ENCODE measurements at places on chromosomes 3 and 15.

GRCh38 chr3:111571907-111572460 lies 23.2 kb downstream of the ZBED2 start:
- no peak for DNase-seq

DNA sequence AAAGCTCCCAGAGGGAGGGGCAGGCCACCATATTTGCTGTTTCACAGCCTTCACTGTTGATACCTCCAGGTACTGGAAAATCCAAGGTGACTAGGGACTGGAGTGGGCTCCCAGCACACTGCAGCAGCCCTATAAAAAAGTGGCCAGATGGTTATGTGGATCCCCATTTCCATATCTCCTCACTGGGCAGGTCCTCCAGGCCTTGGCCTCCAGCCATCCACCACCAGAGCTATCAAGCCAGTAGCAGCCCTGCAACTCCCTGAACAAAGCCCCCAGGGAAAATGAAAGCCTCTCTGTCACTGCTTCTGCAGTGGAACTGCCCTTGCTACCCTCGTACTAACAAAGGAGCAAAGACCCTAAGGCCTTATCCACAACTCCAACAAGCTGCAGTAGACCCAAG lies 58.4 kb downstream of the ILDR1 start:
- no peak for DNase-seq

- no peak for DNase-seq
These were observed 95.6 kb downstream of the ADCY5 start for GRCh38 chr3:123353227-123353849.

DNA sequence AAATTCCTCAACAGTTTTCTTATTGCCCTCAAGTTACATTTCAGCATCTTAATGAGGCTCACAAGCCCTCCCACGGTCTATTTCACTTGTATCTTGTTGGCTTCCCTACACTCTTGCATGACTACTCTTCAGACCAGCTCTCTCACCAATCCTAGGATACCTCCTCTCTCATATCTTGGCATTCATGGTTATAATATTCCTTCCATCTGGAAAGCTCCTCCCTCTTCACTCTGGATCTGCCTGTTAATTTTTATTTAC lies 8.5 kb upstream of the CCDC80 start:
- DNase-seq, result no peak

GRCh38 chr3:194109192-194109863 lies 26.6 kb upstream of the HES1 start:
- no peak for DNase-seq

DNA sequence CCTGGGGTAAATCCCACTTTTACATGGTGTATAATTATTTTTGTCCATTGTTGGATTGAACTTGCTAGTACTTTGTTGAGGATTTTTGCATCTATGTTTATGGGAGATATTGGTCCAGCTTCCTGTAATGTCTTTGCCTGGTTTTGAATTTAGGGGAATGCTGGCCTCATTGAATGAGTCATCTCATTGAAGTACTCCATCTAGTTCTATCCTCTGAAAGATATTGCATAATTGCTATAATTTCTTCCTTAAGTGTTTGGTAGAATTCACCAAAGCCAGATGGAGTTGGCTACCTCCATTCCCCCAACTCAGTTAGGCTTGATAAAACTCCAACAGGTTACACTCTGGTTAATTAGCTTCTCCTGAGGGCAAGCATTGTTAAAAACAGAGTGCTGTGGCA lies 237.4 kb upstream of the TGFBR2 start:
- DNase-seq, result no peak

DNA sequence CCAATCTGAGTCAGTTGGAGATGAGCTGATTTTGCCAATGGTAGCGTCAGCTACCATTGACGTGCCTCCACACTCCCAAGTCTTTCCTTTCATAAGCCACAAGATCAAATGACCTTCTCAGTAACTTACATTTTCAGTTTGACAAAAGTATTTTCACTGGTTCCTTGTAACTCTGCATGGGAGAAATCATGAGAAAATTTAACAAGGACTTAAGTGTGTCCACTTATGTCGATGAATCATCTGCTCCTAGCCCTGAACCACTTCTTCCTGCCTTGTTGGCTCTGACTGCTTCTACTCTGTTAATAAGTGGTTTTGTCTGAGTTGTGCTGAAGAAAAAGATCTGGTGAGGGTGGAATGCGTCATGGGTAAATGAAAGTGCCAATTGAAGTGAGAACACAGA lies 101.2 kb downstream of the NFKBIZ start:
- DNase-seq, result no peak

DNA sequence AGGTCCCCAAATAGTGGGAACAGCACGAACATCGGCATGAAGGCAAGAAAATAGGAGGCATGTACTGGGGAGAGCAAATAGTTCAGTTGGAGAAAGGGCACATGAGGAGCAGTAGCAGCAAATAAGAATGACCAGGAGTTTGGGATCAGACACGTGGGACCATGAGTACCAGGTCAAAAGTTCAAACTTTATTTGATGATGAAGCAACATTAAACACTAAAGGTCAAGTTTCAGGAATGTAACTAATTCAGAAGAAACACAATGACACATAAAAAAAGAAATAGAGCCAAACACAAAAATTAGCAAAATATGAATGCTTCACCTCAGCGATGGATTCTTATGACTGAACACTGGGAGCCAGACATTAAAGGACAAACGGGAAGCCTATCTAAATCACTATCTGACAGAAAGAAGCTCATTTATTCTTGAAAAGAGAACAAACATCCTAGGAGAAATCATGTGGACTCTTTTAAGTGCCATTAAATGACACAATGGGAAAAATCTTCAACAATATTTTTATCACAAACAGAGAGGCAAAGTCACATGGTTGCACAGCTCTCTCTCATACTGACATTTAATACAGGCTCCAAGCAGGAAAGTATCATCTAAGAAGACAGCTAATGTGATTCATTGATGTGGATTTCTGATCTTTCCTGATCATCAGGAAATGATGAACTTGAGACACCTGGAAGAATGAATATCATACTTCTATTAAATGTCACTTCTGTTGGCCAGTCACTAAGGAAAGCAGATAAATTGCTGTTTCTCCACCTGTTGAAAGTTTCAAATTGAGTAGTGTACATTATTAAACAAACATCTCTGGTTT lies 216.9 kb upstream of the THBS1 start:
- no peak for DNase-seq

- DNase-seq, result no peak
These were observed 995.9 kb downstream of the MCTP2 start for GRCh38 chr15:95227235-95227634.

- peak; percentile 12 for DNase-seq
These were observed 8.0 kb upstream of the FAM107A start for GRCh38 chr3:58585005-58585786.

DNA sequence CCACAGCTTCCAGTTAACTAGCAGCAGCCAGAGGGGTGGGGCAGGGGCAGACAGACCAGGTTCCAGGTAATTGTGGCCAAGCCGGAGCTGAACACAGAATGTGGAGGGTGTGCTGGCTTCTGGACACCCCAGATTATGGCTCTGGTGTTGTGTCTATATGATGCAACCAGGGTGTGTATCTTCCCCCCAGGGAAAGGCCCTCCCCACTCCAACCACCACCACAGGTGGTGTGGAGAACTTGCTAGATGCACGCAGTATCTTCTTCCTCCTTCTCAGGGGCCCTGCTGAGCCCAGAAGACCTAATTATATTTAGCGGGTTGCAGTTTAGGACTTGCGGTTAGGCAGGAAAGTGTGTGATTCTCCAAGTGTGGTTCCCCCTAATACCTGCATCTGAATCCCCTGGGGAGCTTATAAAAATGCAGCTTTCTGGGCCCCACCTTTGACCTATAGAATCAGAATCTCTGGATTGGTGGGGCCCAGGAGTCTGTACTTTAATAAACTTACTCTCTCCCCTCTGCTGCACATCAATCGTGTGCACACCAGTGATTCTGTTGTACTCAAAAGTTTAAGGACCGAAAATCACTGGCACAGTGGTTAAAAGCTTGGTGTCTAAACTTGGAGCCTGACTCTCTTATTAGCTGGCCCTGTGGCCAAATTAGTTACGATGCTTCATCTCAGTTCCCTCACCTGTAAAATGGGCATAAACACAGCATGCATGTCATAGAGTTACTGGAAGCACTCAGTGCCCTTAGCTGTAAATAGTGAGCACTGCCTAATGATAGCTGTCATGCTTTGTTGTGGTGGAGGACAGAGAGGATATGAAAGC lies 379.1 kb upstream of the PROK2 start:
- DNase-seq, result no peak

GRCh38 chr3:14672588-14672987 lies 2.4 kb upstream of the C3orf20 start:
- DNase-seq, result no peak

DNA sequence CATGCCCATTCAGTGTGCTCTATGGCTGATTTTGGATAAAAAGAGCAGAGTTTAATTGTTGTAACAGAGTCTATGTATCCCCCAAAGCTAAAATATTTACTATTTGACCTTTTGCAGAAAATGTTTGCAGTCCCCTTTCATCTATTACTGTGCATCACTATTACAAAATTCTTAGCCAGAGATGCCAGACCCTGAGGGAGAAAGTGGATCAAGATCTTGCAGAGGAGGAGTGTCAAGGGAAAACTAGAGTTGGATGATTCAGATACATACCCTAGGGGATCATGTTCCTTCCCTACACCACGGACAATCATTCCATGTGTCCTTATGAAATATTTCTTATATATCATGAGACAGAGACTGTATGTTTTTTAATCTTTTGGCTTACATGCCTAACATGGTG lies 68.6 kb upstream of the TPRG1 start:
- DNase-seq, result no peak

DNA sequence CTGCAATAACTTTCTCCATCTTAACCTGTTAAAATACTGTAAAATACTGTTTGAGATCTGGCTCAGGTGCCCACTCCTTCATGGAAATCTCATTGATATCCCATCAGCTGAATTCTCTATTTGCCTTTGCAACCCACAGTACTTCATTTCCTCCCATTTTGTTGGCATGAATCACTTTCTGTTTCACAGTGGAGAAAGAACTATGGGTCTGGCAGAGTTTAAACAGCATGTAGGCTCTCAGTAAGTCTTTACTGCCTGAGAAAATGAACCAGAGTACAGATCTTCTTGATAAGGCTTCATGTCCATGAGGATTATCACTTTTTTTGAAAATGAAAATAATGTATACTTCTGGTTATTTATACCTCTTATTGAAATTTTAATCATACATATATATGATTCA lies 245.9 kb downstream of the NAALADL2 start:
- DNase-seq, result no peak

DNA sequence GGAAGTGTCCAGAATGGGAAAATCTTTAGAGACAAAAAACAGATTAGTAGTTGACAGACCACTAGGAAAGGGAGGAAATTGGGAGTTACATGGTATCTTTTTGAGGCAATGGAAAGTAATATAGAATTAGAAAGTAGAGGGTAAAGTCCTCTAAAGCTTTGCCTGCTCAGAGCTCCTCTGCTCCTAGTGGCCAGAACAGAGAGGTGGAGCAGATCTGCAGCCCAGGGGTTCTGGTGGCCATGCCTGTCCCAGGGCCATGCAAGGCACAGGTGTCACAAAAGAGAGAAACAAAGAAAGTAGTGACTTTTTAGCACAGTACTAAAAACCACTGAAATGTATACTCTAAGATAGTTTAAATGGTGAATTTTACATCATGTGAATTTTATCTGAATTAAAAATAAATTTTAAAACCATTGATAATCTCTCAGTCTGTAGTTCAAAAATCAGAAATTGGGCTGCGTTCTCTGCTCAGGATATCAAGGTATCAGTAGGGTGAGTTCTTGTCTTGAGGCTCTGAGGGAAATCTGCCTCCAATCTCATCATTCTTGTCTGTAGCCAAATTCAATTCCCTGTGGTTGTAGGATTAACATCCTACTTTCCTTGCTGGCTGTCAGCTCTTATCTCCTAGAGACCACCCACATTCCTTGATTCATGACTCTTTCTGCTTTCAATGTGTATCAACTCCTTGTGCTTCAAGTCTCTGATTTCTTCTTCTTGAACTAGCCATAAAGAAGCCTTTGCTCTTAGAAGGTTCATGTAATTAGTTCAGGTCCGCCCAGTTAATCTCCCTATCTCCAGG lies 23.6 kb downstream of the PYGO1 start:
- no peak for DNase-seq

GRCh38 chr3:30894521-30895251 lies at the start of gene GADL1:
TSS of gene GADL1 (minus strand) at chr3:30894661. CDS start at chr3:30894614, 47 bp downstream.
- DNase-seq, result no peak

GRCh38 chr15:83682476-83683088 lies 28.7 kb downstream of the ADAMTSL3 start:
- DNase-seq, result no peak

DNA sequence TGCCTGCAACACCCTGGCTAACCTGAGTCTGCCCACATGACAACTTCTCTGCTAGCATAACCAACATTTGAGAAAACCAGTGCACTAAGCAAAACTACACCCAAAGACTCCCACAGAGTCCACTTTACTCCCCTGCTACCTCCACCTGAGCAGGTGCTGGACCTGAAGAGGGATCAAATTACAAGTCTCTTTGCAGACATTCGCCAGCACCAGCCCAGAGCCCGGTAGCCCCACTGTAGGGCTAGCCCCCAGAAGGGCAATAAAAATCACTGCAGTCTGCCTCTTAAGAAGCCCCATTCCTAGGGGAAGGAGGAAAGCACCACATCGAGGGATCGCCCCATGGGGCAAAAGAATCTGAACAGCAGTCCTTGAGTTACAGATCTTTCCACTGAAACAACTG lies 472.2 kb downstream of the GRM7 start:
- no peak for DNase-seq

- DNase-seq, result no peak
These were observed 254.8 kb upstream of the TPRG1 start for GRCh38 chr3:188916934-188917401.

GRCh38 chr15:81897057-81897677 lies 148.7 kb downstream of the MEX3B start:
- DNase-seq, result no peak

DNA sequence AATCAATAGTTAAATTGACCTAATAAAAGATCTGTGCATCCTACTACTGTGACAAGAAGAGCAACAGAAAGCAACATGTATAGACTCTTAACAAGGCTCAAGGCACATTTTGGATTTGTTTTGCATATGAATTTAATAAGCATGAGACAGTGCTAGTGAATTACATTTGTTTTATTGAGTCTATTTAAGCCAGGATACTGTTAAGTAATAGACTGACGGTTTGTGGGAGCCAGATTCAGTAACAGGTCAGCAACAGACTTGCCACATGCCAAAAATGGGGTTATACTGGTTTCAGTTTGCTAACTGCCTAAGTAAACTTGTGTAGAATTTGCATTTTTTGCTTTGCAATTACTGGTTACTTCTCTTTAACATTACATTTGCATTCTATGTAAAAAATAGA lies 54.0 kb downstream of the MBNL1 start:
- no peak for DNase-seq

GRCh38 chr3:177652556-177653291 lies 455.4 kb upstream of the TBL1XR1 start:
- no peak for DNase-seq

GRCh38 chr3:47410417-47410720 lies 29.5 kb downstream of the PTPN23 start:
- no peak for DNase-seq

DNA sequence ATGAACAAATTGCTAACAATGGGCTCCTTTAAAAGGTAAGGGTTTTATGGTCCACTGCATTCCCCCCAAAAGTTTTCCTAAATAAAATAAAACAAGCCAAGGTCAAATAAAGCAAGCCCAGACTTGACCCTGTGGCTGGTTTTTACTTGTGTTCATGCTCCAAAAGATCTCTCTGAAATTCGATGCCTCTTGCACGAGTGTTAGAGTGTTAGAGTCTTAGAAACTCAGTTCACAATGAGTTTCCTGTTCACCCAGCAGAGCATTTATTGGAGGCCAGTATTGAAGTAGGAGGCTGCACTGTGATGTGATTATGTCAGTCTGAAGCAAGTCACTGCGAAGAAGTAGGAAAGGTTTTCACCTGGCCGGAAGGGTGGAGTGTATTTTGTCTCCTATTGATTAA lies 59.9 kb upstream of the LRTM1 start:
- no peak for DNase-seq

All from stimulated activated CD8-positive, alpha-beta memory T cell treated with anti-CD3 and anti-CD28 coated beads, Interleukin-15, amount 100 ng/mL, for 1 hour (primary cell).